ENCODE measurements at places on chromosomes 13 and 19.

GRCh38 chr19:19661675-19662251 is 1.7 kb downstream of the ATP13A1 start:
- peak; percentile 61 for DNase-seq

GRCh38 chr13:80866921-80867320 is 526.0 kb upstream of the SPRY2 start:
- no peak for DNase-seq

- DNase-seq, result no peak
Observed at GRCh38 chr19:45339629-45340028, 921 bp upstream of the KLC3 start.

DNA sequence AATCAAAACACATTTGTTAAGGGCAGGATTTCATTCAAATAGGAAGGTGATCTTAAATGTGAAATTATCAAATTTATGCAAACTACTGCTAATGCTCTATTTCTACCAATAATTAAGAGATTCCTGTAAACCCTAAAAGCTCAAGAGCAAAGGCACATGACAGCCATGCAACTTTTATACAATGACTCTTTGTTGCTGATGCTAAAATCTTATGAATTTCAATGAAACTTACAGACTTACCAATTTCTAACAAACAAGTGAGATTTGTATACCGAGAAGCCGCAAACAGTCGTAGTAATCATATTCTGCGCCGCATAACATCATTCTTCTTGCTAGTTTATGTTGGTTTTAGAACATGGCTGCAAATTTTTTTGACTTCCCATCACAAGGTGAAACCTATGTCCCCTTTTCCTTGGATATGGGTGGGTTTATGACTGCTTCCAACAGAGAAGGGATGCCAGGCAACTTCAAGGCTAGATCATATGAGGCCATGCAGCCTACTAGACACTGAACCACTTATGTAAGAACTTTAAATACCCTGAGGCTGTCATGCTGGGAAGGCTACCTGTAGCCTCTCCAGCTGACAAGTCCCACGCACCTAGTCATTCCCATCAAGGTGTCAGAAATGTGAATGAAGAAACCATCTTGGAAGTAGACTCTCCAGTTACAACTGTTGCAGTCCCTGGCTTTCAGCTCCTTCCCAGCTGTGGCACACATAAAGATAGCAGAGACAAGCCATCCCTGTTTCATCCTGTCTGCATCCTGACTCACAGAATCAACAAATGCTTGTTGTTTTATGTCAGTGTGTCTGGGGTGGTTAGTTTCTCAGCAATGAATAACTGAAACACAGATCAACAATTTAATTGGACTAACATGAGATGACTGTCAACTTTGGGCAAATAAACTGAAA is 42.0 kb downstream of the LNX2 start:
- DNase-seq, result no peak

GRCh38 chr13:32029684-32030083 is 1.9 kb upstream of the FRY start:
- no peak for DNase-seq

GRCh38 chr19:9597027-9597426 is 12.7 kb upstream of the ZNF121 start:
- no peak for DNase-seq

DNA sequence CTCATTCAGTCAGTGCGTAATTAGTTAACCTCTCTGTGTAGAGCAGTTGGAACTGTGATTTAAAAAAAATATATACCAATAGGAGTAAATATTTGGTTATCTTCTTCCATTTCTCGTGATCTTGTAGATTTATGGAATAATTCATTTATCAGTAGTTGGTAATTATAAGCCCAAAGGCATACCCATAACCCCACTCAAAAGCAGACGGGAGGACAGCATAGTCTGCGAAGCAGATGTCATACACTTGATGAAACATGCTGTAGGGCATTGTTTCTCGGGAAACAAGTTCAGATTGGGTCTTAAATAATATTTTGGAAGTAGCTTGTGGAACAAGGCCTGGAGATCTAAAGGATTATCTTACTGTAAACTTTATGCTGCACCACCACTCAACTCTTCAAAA is 119.7 kb downstream of the FRY start:
- DNase-seq, result no peak

GRCh38 chr13:51689663-51689996 is 105.4 kb downstream of the WDFY2 start:
- no peak for DNase-seq

- DNase-seq, result peak; percentile 54
Observed at GRCh38 chr19:6480848-6481415, 655 bp downstream of the DENND1C start.
